Sigmoid colon (tissue), 7 donors: ENCODE measurements at places on chromosomes 12 and 14. TPM values are rescaled to one million over a fixed set of nuclear protein-coding genes. Genes with fewer than 3 reads are reported as not detected.

ZNF385A gene
- 12.8 TPM for total RNA-seq

TSPAN11 gene
- total RNA-seq, result 16.6 TPM

TCTN2 gene
- 9.1 TPM for total RNA-seq

DNA sequence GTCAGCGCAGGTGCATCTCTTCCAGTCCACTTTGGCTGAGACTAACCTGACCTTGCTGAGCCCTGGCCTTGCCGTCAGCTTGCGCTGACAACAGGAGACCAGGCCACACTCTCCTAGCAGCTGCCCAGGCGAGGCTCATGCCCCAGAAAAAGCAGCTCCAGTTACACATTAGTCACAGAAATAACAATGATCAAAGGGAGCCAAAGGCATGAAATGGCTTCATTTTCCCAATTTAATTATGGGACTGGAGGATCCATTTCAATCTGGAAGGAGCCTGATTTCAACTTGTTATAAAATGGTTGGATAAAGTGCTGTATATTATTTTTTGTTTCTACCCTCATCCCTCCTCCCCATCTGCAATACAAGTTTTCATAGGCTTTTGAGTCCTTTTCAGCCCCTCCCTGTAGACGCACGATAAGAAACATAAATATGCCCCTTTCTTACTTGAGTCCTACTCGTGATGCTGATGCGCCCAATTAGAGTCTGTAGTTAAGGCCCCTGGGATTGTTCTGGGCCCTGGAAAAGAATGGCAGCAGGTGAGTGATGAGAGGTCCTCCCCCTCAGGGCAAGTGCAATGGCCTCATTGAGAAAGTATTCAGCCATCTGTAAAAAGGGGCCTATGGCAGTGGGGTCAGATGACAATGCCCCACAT is 376.0 kb downstream of the C12orf75 start:
- H3K4me1 ChIP-seq, result no peaks in the 10 kb centered on the region
- no peak for DNase-seq
- H3K27ac ChIP-seq, result no peak overlapping the region
- H3K36me3 ChIP-seq, result no peaks in the 10 kb centered on the region

GRCh38 chr12:55934773-55935172 is 3.8 kb downstream of the DGKA start:
- no peak for DNase-seq
- H3K27ac ChIP-seq, result no peak overlapping the region
- no peak overlapping the region for H3K4me3 ChIP-seq
- peaks cover 34% of the 10 kb centered on the region for H3K4me1 ChIP-seq
- H3K36me3 ChIP-seq, result no peaks in the 10 kb centered on the region
- H3K27me3 ChIP-seq, result no peaks in the 10 kb centered on the region

GRCh38 chr14:87935886-87936285 is 57.1 kb downstream of the GALC start:
- no peaks in the 10 kb centered on the region for H3K27me3 ChIP-seq
- H3K4me3 ChIP-seq, result no peak overlapping the region
- no peak overlapping the region for H3K27ac ChIP-seq
- no peak for DNase-seq

GRCh38 chr12:45582536-45582935 is 147.0 kb upstream of the ARID2 start:
- H3K4me1 ChIP-seq, result no peaks in the 10 kb centered on the region
- no peak for DNase-seq
- no peak overlapping the region for H3K27ac ChIP-seq
- no peaks in the 10 kb centered on the region for H3K27me3 ChIP-seq
- no peak overlapping the region for H3K4me3 ChIP-seq
- no peaks in the 10 kb centered on the region for H3K36me3 ChIP-seq

GRCh38 chr14:88825503-88825902 is 1.1 kb downstream of the TTC8 start:
- peaks cover 34% of the 10 kb centered on the region for H3K4me1 ChIP-seq
- no peak overlapping the region for H3K4me3 ChIP-seq
- no peak for DNase-seq
